ENCODE measurements at places on chromosomes 13 and 19. TPM values are rescaled to one million over a fixed set of nuclear protein-coding genes. Genes with fewer than 3 reads are reported as not detected.

The CGB8 gene
- not detected for total RNA-seq

The CAPNS1 gene
- total RNA-seq: 442 TPM

- peaks cover 53% of the 10 kb centered on the region for H3K36me3 ChIP-seq
- H3K27ac ChIP-seq: peak overlapping the region; percentile 99
- DNase-seq: no peak
These were observed 943 bp downstream of the ZNF302 start for GRCh38 chr19:34678421-34678820.

DNA sequence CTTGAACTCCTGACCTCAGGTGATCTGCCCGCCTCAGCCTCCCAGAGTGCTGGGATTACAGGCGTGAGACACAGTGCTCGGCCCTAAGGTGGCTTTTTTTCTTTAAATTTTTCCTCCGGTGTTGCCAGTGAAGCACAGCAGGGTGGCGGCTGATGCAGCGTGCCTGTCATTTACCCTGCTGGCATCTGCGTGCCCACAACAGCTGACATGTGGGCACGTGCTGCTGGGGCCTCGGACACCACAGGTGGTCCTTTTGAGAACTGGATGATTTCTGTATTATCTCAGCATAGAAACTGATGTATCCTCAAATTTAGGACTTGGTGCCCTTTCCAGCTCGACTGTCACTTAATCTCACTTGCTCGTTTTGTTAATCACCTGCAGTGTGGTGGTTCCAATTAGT lies 31.2 kb upstream of the TEX29 start:
- no peaks in the 10 kb centered on the region for H3K27me3 ChIP-seq
- DNase-seq: no peak
- H3K36me3 ChIP-seq: peaks cover 88% of the 10 kb centered on the region
- H3K4me1 ChIP-seq: no peaks in the 10 kb centered on the region
- no peak overlapping the region for H3K27ac ChIP-seq

The ZNF45 gene
- total RNA-seq: 19.1 TPM

DNA sequence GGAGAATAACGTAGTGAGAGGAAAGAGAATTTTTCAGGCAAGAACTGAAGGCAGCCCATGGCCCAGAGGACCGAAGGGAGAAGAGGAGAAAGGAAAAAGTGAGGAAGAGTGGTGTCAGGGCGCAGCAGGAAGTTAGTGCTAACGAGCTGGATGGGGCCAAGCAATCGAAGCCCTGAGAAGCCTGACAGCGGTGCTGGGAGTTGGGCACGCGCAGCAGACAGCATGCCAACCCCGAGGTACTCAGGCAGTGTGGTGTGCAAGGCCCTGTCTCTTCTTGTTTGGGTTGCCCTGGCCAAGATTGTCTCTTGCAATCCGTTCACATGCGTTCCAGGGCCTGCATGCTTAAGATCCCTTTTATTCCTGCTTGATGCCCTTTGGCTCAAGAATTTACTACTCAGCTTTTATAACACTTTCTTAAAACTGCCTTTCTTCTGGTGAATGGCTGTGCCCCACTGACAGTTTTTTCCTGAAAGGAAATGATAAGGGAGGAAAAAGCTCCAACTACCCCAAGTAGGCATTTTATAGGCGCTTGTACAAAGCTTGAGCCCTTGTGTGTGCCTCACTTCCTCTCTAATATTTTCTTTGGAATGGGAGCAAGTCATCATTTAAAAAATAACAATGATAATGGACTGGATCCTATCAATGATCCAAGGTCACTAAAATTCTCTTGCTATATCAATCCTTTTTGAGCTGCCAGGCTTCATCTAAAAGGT lies 115.4 kb downstream of the FLT1 start:
- H3K27ac ChIP-seq: no peak overlapping the region
- peaks cover under 1% of the 10 kb centered on the region for H3K4me1 ChIP-seq
- no peak overlapping the region for H3K4me3 ChIP-seq
- peaks cover 2% of the 10 kb centered on the region for H3K27me3 ChIP-seq
- no peak for DNase-seq

GRCh38 chr19:50658441-50659317 lies 9.4 kb downstream of the C19orf81 start:
- DNase-seq: peak; percentile 57
- H3K27me3 ChIP-seq: peaks cover 49% of the 10 kb centered on the region
- peaks cover 1% of the 10 kb centered on the region for H3K36me3 ChIP-seq
- peak overlapping the region; percentile 80 for H3K27ac ChIP-seq
- H3K4me1 ChIP-seq: peaks cover 23% of the 10 kb centered on the region

The FPR1 gene
- not detected for total RNA-seq

The ZNF417 gene
- total RNA-seq: 29.0 TPM

DNA sequence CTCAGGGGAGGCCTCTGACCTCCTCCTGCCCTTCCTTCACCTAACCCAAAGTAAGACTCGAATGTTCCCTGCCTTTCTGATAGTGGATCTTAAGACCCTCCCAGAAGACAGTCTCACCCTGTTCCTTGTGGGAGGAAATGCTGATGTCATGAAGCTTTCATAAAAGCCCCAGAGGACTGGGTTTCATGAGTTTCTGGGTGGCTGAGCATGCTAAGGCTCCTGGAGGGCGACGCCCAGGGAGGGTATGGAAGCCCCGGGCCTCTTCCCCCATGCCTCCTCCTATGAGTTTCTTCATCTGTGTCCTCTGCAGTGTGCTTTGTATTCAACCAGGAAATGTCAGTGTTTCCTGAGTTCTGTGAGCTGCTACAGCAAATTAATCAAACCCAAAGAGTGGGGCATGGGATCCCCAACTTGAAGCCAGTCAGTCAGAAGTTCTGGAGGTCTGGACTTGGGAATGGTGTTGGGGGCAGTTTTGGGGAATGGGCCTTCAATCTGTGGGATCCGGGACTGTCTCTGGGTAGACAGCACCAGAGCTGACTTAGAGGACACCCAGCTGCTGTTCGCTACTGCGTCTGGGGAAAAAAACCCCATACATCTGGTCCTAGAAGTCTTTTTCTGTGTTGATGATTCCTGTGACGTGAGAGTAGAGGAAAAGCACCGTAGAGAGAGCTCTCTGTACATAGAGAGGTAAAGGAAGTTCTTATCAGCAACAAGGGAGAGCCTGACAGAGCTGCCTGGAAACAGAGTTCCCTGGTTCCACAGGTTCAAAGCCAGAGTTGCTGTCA lies 2.0 kb upstream of the LILRB2 start:
- H3K36me3 ChIP-seq: no peaks in the 10 kb centered on the region
- peaks cover 85% of the 10 kb centered on the region for H3K4me1 ChIP-seq
- H3K27ac ChIP-seq: peak overlapping the region; percentile 67
- peaks cover 4% of the 10 kb centered on the region for H3K27me3 ChIP-seq
- DNase-seq: no peak
- peak overlapping the region; percentile 45 for H3K4me3 ChIP-seq

GRCh38 chr19:4690361-4690760 lies 20.2 kb upstream of the MYDGF start:
- no peak for DNase-seq
- no peaks in the 10 kb centered on the region for H3K4me1 ChIP-seq
- H3K27me3 ChIP-seq: no peaks in the 10 kb centered on the region
- H3K36me3 ChIP-seq: peaks cover 79% of the 10 kb centered on the region
- no peak overlapping the region for H3K27ac ChIP-seq

- H3K4me1 ChIP-seq: no peaks in the 10 kb centered on the region
- no peak for DNase-seq
- H3K27ac ChIP-seq: no peak overlapping the region
These were observed 24.4 kb downstream of the MYO1F start for GRCh38 chr19:8552810-8553209.

- H3K36me3 ChIP-seq: no peaks in the 10 kb centered on the region
- H3K4me3 ChIP-seq: no peak overlapping the region
- H3K27ac ChIP-seq: no peak overlapping the region
- no peak for DNase-seq
- H3K4me1 ChIP-seq: peaks cover 20% of the 10 kb centered on the region
These were observed 465.3 kb downstream of the COG6 start for GRCh38 chr13:40120781-40121180.

GRCh38 chr13:76289558-76289957 lies 596.6 kb downstream of the KCTD12 start:
- H3K27me3 ChIP-seq: no peaks in the 10 kb centered on the region
- DNase-seq: no peak
- H3K4me1 ChIP-seq: no peaks in the 10 kb centered on the region
- H3K36me3 ChIP-seq: no peaks in the 10 kb centered on the region

The NALCN gene
- total RNA-seq: not detected

GRCh38 chr13:35994131-35994966 lies 136.8 kb downstream of the DCLK1 start:
- DNase-seq: no peak
- H3K27me3 ChIP-seq: peaks cover 2% of the 10 kb centered on the region
- H3K4me1 ChIP-seq: no peaks in the 10 kb centered on the region
- no peak overlapping the region for H3K27ac ChIP-seq
- no peaks in the 10 kb centered on the region for H3K36me3 ChIP-seq

Measured in activated B cell treated with CpG ODN at 0.5 μM for 24 hours (primary cell).